ENCODE measurements at places on chromosomes 6 and 20. TPM values are rescaled to one million over a fixed set of nuclear protein-coding genes. Genes with fewer than 3 reads are reported as not detected.

The GINS1 gene
- 34.4 TPM for total RNA-seq

The OOEP gene
- not detected for total RNA-seq

The TMEM170B gene
- 0.80 TPM for total RNA-seq

The SLC22A16 gene
- not detected for total RNA-seq

The NKX2-2 gene
- not detected for total RNA-seq

The CDH26 gene
- total RNA-seq = 0.10 TPM

The BTN1A1 gene
- not detected for total RNA-seq

The RBM24 gene
- 11.4 TPM for total RNA-seq

The IL17A gene
- not detected for total RNA-seq

The EIF2S2 gene
- total RNA-seq = 96.0 TPM

The GFOD1 gene
- 2.4 TPM for total RNA-seq

The CEP250 gene
- total RNA-seq = 24.7 TPM

The LRRN4 gene
- total RNA-seq = not detected

The CAGE1 gene
- 0.10 TPM for total RNA-seq

The C6orf141 gene
- total RNA-seq = 20.9 TPM

The ANKRD66 gene
- total RNA-seq = not detected

The GABRR2 gene
- total RNA-seq = not detected

The TAF8 gene
- 12.2 TPM for total RNA-seq

The GRM1 gene
- total RNA-seq = 0.07 TPM

The GZF1 gene
- 9.4 TPM for total RNA-seq

The SALL4 gene
- total RNA-seq = 1.3 TPM

The DYNLT2 gene
- total RNA-seq = 0.65 TPM

The LPIN3 gene
- 7.5 TPM for total RNA-seq

The ABHD16B gene
- not detected for total RNA-seq

The LY6G6D gene
- total RNA-seq = not detected

The BTBD3 gene
- total RNA-seq = 10.0 TPM

The SLC35D3 gene
- total RNA-seq = 0.07 TPM

The MYMX gene
- total RNA-seq = not detected

The ZNF165 gene
- 0.97 TPM for total RNA-seq

The MCCD1 gene
- total RNA-seq = not detected

The HCRTR2 gene
- total RNA-seq = not detected

The OR2J3 gene
- total RNA-seq = not detected

The POU3F2 gene
- total RNA-seq = not detected

The PLG gene
- total RNA-seq = not detected

The OPN5 gene
- not detected for total RNA-seq

The MAN1A1 gene
- 0.03 TPM for total RNA-seq

The SCUBE3 gene
- 0.05 TPM for total RNA-seq

The BLCAP gene
- 53.5 TPM for total RNA-seq

The ALDH8A1 gene
- not detected for total RNA-seq

The FUT9 gene
- total RNA-seq = not detected

The ARFGEF3 gene
- total RNA-seq = 0.59 TPM

The PTCRA gene
- not detected for total RNA-seq

The POLH gene
- total RNA-seq = 10.3 TPM

The ADGRB3 gene
- not detected for total RNA-seq

The EYA2 gene
- 3.0 TPM for total RNA-seq

The TTI1 gene
- 21.2 TPM for total RNA-seq

The LY6G6F gene
- not detected for total RNA-seq

The B4GALT5 gene
- 64.7 TPM for total RNA-seq

The RAET1L gene
- total RNA-seq = 0.47 TPM

The CLPSL2 gene
- 1.4 TPM for total RNA-seq

The XKR7 gene
- not detected for total RNA-seq

The RAMACL gene
- total RNA-seq = not detected

The SIRPA gene
- total RNA-seq = 25.2 TPM

The PEX6 gene
- total RNA-seq = 5.0 TPM
